ENCODE measurements at places on chromosomes 5 and 9. TPM values are rescaled to one million over a fixed set of nuclear protein-coding genes. Genes with fewer than 3 reads are reported as not detected.
A peak's percentile ranks its signal among the peaks of the same experiment; 100 is the strongest.

DNA sequence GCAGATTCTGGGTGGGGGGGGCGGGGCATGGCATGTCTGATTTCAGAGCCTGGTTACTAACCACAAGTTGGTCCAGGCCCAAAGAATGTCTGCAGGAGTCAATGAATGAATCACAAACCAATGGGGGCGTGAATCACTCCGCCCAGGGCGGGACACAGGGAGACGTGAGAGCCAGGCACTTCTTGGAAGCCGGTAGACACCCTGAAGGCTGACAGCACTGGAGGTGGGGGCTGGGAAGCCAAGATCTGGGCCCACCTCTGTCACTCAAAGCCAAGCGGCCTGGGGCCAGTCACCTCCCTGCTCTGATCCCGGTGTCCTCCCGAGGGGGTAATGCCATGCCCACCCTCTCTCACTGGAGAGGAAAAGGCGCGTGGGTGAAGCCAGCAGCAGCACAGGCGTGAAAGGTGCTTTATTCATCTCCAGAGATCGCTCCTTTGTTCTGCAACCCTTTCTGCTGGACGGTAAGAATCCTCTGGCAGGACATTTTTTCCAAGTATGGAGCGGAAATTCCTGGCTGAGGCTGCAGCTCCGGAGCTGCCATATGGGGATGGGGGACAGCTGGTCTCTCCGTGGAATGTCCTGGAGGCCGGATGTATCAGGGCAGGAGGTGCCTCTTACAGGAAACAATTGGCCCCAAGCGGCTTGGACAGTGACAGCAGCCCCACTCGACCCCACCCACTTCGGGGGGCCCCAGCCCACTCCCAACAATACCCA is 85.0 kb downstream of the STK10 start:
- peak; percentile 88 for DNase-seq

- DNase-seq: no peak
These were observed 43.7 kb downstream of the SECISBP2 start for GRCh38 chr9:89361816-89362646.

Gene ARID3C
- polyA plus RNA-seq: not detected

Gene PCDHGA8
- polyA plus RNA-seq: 0.77 TPM
